ENCODE measurements at places on chromosomes 1 and 21.

GRCh38 chr1:113013823-113014222 lies 57.8 kb upstream of the SLC16A1 start:
- no peak for DNase-seq

DNA sequence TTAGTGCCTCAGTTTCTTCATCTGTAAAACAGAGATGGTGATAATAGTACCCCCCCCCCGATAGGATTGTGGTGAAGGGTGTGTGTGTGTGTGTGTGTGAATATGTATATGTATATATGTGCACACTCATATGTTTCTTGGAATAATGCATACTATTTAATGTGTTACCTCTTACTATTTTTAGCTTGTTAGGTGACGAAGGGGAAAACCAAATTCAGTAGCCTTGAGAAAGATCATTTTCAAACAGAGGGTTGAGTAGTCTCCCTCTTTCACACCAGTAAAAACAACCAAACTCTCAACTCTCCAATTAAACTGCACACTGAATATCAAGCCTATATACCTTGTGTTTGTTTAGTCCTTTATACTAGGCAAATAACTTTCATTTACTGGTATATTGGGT lies 75.7 kb downstream of the NTMT2 start:
- no peak for DNase-seq

DNA sequence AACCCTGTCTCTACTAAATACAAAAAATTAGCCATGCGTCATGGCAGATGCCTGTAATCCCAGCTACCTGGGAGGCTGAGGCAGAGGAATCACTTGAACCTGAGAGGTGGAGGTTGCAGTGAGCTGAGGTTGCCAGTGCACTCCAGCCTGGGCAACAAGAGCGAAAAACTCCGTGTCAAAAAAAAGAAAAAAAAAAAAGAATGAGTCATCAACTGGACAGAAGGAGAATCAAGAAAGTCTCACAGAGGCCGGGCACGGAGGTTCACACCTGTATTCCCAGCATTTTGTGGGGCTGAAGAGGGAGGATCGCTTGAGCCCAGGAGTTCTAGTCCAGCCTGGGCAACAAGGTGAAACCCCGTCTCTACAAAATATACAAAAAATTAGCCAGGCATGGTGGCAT lies 45.5 kb upstream of the CDC42BPA start:
- DNase-seq = no peak

GRCh38 chr1:52365071-52365745 lies 797 bp downstream of the CC2D1B start:
- DNase-seq = no peak

GRCh38 chr1:178926046-178926445 lies 55.2 kb upstream of the ANGPTL1 start:
- no peak for DNase-seq

- no peak for DNase-seq
Measured at GRCh38 chr1:48710318-48710717, 66.4 kb downstream of the BEND5 start.

DNA sequence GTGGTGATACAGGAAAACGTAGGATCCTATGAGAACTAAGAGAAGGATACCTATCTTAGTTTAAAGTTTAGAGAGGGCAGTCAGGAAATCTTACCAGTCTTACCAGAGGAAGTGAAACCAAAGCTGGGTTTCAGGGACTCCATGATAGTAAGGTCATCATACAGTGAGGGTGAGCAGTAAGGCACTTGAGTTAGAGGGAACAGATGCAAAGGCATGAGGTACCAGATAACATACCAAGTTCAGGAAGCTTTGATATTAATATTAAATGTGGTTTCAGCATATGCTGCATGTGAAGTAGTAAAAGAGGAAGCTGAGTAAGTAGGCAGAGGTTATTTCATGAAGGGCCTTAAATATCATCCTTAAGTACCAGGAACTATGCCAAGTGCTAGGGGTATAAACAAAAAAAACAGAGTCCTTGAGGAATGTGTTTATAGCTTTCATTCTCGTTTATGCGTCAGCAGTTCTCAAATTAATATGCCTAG lies 16.9 kb downstream of the ATG4C start:
- peak; percentile 50 for DNase-seq

DNA sequence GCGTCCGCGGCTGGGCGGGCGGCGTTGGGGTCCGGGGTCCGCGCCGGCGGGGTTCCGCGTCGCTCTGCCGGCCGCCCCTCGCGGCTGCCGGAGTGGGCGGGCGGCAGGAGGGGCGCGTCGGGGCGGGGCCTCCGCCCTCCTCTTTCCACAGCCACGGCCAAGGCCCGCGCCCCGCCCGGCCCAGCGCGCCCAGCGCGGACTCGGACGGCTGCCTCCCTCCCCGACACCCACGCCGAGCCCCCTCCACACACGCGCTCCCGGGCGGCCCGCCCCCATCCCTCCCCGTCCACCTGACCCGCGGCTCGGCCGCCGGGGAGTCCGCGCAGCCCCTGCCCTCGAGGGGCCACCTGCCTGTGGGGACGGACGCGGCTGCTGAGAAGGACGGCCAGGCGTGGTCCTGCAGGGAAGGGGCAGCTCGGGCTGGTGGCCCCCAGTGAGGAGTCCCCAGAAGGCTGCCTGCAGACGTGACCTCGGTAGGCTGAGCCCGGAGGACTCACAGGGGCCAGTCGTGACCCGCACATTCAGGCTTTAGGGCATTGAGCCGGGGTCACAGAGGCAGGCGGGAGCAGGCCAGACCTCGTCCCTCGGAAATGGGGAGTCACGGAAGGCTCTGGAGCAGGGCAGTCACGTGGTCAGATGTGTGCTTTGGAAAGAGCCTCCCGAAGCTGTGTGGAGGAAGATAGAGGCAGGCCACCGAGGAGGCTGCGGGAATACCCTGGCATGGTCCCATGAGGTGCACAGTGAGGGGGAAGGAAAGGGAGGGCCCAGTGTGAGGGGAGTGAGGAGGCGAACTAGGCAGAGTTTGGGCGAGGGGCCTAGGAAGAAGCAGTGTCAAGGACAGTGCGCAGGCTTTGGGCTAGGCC lies at the start of gene COL8A2:
Gene COL8A2 (minus strand): TSS at position 94 of the 863 bp plus-strand sequence. CDS start 24,980 bp downstream, outside the sequence.
- DNase-seq = no peak

- no peak for DNase-seq
Measured at GRCh38 chr1:198933515-198934222, 294.8 kb downstream of the PTPRC start.

DNA sequence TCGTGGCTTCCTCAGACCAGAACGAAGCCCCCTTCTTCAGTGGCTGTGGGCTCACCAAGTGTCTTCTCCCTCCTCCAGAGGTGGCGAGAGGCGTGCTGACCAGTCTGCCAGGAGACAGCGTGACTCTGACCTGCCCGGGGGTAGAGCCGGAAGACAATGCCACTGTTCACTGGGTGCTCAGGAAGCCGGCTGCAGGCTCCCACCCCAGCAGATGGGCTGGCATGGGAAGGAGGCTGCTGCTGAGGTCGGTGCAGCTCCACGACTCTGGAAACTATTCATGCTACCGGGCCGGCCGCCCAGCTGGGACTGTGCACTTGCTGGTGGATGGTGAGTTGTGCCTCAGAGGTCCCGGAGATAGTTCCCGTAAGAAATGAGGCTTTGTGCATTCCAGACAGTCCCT lies 24.0 kb downstream of the IL6R start:
- no peak for DNase-seq

DNA sequence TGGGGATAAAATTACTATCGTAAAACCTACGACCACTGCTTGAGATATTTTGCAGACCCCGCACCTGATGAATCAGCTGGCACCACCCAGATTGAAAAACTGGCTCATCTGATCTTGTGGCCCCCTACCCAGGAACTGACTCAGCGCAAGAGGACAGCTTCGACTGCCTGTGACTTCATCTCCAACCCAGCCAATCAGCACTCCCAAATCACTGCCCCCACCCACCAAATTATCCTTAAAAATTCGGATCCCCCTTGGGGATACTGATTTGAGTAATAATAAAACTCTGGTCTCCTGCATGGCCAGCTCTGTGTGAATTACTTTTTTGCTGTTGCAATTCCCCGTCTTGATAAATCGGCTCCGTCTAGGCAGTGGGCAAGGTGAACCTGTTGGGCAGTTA lies 81.4 kb downstream of the EDEM3 start:
- DNase-seq = no peak

GRCh38 chr1:112696578-112697314 lies 10.2 kb downstream of the RHOC start:
- DNase-seq = no peak

DNA sequence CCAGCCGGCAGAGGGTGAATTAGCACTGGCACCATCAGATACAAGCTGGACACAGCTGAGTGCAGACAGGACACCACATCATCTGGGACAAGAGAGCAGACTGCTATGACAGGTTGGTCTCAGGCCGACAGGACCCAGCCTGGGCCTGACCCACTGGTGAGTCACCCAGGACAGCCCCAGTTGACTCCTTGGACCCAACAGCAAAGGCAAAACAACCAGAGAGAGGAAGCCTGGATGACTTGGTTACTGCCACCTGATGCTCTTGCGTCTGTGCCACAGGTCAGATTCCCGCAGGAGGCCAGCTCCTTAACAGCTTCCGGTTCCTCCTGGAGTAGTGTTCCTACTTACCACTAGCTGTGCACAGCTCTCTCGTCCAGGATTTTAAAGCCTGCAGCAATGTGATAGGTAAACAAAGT lies 18.5 kb downstream of the CCN1 start:
- no peak for DNase-seq

DNA sequence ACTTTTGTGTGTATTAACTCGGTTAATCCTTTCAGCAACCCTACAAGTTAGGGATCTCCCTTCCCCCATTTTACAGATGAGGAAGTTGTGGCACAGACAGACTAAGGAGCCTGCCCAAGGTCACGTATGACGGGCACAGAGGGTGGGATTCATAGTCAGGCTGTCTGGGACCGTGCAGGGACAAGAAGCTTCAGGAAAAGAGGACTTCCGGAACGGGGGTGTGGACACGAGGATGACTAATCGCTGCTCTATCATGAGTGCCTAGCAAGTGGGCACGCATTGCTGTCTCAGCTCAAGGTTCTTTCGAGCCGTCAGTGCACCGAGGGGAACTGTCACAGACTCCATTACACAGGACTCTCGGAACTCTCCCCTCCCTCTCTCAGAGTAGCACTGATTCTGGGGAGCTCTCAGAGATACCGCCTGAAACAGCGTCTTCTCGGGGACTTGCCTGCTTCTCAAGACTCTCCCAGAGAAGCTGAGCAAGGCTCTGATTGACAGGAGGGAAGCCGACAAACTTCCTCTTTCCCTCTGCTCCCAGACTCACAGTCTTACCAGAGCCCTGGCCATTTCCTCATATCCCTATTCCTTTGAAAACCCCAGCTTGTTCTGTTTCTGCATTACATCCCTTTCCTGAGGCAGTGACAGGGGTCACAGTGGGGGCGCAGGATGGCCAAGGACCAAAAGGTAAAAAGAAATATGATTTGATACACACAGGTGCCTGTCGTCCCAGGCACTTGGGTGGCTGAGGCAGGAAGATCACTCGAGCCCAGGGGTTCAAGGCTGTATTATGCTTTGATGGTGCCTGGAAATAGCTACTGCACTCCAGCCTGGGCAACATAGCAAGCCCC lies 14.4 kb downstream of the FHAD1 start:
- DNase-seq = no peak

DNA sequence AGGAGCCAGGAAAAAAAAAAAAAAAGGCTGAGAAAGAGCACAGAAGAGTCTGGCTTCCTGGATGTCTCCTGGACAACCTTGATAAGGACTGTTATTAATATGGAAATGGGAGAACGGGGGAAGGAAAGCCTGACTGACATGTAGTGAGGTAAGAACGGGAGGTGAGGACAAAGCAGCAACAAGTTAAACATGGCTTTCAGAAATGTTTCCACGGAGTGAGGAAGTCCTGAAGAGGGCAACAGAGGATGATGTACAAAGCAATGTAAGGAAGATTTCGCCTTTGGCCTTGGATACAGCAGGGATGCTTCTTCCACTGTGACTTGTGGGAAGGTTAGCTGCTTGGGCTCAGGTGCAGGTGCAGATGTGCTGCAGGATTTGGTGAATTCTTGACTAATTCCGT lies 11.9 kb upstream of the NIBAN1 start:
- no peak for DNase-seq

DNA sequence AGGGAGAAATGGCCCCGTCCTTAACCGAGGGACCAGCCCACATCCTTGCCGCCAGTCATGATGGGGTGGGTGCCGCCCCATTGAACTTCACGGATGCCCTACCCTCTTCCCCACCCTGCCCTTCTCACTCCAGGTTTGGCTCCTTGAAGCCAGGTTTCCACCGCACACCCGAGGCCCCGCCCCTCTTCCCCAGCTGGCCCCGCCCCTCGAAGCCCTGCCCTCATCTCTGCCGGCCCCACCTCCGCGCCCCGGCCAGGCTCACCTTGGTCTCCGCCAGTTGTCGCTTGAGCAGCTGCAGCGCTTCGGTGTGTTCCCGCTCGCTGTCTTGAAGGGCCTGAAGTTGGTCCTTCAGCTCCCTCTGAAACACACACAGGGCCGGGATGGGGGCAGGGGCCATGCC lies 16.6 kb downstream of the TRIM62 start:
- no peak for DNase-seq

DNA sequence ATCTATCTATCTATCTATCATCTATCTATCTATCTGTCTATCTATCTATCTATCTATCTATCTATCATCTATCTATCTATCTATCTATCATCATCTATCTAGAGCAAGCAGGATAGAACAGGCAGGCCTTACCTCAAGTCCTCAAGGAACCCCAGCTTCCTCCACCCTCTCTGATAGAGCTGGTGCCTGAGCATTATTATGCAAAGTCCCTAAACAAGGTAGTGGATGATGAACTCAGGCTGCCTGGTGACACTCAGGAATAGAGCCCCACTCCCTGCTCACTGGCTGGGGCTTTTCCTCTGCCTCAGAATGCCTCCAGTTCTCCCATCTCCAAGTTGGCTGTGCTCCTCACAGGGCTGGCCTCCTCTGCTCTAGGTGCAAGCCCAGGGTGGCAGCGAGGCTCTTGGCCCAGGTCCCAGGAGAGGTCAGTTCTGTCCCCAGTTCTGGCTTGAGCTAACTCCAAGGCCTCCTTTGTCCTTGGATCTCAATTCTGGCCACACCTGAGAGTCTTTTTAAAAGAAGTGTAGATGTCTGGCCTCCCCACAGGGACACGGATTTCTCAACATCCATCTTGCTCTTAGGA lies 60.2 kb downstream of the PCP4 start:
- DNase-seq = no peak

- DNase-seq = no peak
Measured at GRCh38 chr1:184258525-184258924, 128.3 kb upstream of the C1orf21 start.

DNA sequence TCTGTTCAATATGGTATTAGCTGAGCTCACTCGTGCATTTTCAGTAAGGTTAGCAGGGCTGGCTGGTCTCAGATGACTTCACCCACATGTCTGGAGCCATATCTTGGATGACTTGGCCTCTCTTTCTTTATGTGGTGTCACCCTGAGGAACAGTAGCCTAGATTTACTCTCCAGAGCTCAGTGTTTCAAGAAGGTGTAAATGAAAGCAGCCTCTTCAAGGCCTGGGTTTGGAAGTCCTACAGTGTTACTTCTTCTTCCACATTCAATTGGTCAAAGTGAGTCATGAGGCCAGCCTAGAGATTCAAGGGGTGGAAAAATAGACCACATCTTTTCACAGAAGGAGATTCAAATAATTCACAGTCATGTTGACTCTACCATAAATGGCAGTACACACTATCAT lies 12.2 kb downstream of the VCAM1 start:
- DNase-seq = no peak
